Nephron progenitor cell (in vitro differentiated cells): ENCODE measurements at places on chromosomes 1 and 21.

- DNase-seq: no peak
Observed at GRCh38 chr1:53636621-53637171, 102.3 kb downstream of the GLIS1 start.

DNA sequence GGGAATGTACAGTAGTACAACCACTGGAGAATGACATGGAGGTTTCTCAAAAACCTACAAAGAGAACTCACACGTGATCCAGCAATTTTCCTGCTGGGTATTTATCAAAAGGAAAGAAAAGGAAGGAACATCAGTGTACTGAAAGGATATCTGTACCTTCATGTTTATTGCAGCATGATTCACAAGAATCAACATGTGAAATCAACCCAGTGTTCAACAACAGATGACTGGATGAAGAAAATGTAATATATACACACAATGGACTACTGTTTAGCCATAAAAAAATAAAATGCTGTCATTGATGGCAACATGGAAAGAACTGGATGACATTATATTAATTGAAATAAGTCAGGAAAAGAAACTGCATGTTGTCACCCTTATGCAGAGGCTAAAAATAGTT is 19.0 kb upstream of the CYP4A11 start:
- DNase-seq: no peak

DNA sequence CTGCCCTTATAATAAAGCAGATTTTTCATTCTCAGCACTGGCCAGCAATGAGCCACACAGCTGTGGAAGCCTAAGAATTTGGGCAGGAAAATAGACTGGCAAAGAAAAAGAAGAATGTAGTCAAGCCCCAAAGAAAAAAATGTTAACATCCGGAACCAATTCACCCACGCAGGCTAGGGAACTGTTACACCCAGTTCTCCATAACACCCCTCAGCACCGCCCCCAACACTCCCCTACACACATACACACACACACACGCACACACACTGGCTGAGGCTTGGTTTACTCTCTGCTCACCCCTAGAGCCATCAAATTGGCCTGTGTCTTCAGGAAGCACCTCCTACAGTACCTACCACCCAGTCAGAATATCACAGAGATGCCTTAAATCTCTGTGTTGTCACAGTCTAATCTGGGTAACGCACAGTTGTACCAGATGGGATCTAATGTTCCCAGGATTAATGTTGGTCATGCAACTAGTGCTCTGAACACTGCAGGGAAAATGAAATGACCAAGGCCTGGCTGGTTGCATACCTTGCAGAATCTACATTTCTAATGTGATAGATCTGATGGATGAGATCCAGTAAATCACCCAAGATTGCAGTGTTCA is 14.5 kb downstream of the TBX15 start:
- DNase-seq: no peak

- DNase-seq: no peak
Observed at GRCh38 chr1:29047142-29047541, 76.6 kb downstream of the TMEM200B start.

DNA sequence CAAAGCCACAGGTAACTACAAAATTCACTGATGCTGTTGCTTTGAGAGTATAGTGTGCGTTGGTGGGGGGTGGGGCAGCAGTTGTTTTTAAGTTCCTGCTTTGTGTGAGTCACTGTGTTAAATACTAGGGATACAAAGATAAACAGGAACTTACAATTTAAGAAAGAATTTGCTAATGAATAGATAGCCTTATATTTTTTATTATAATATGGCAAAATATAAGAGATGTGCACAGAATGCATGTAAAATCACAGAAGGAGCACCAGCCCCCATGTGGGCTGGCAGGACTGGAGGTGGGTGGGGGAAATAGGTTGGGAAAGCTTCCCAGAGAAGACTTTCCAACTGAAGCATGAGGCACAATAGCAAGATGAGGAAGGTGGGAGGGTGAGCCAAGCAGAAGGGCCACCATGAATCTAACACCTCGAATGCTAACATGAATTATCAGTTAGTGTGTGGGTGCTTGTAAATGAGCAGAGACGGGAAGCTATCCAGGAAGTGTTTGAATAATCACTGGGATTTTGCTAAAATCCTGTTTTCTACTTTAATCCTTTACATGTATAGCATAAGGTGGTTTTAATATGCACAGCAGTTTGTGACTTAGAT is 57.0 kb upstream of the RAVER2 start:
- DNase-seq: no peak

DNA sequence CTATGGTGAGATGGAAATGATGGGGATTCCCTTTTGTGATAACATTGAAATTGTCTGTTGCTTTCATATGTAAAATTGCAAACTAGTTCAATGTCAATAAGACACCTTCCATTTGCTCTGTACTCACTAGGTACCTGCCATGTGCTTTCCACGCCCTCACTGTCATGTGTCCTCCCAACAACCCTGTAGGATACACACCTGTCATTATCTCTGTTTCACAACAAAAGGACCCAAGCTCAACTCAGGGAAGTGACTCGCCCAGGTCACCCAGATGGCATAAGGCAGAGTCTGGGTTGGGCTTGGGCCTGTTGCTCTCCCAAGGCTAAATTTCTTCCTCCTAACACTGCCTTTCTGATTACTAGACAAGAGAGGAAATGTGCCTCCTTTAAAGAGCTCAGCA is 45.3 kb upstream of the MCOLN3 start:
- DNase-seq: no peak

DNA sequence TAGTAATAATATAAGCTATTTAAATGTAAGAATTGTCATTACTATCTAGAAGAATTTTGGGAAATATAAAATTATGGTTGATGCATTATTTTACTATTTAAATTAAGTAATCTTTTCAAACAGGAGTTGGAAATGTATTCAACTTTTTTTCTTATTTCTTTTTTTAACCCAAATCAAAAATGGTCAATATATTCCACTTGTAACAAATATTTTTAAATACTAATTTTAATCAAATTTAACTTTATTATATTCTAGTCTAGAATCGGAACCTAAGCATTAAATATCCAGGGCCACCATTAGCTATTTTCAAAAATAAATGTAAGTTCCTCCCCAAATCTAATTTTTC is 37.2 kb upstream of the S1PR1 start:
- no peak for DNase-seq

DNA sequence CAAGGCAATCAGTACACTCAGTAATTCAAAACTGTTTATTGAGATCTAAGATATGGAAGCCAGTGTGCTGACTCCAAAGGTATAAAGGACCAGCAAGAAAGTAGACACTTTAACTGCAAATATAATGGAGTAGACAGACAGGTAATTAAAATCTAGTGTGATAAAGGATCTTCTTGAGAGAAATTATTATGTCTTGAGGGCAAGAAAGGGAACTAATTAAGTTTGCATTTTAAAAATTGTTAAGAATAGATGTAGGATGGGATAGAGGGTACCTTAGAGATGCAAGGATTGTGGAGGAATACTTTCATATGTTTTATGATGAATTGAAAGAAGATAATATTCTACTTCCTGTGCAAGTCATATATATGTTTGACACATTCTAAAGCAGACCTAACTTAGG is 825.3 kb downstream of the LTN1 start:
- no peak for DNase-seq

DNA sequence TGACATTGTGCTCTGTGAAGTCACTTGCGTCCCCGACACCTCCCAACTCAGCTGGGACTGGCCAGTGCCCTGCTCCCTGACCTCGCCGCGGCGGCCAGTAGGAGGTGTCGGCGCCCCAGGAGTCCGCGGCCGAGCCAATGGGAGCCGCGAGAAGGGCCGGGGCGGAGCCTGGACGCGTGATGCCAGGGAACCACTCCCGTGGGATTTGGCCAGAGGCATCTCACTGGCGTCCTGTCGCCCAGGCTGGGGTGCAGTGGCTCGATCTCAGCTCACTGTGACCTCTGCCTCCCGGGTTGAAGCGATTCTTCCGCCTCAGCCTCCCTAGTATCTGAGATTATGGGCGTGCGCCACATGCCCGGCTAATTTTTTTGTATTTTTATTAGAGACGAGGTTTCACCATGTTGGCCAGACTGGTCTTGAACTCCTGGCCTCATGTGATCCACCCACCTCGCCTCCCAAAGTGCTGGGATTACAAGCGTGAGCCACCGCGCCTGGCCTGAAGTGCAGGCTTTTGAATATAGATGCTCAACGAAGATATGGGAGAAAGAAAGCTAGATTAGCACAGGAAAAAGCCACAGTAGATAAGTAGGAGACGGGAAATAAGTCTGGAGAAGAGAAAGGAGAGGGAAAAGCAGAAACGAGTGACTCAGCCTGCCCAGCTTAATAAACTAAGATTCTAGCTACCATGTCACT is 38.0 kb downstream of the ZBTB8OS start:
- peak; percentile 82 for DNase-seq

DNA sequence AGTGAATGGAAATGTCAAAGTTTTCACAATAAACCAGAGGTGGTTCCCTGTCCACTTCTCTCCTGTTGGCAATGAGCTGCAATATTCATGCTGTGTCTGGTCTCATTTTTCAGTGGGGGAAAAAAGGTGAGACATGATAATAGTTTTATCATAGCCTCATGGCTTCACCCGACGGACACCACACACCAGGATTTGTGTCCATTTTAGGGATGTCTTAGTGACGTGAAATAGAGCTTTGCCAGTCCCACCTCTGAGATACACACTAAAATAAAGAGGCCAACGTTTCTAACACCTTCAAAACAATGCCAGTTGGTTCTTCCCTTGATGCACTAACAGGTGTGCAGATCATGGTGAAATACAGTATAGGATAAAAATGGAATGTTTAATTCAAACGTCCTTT is 91.5 kb upstream of the TLR5 start:
- DNase-seq: no peak

GRCh38 chr1:89556726-89557444 is 32.3 kb downstream of the LRRC8B start:
- DNase-seq: no peak

DNA sequence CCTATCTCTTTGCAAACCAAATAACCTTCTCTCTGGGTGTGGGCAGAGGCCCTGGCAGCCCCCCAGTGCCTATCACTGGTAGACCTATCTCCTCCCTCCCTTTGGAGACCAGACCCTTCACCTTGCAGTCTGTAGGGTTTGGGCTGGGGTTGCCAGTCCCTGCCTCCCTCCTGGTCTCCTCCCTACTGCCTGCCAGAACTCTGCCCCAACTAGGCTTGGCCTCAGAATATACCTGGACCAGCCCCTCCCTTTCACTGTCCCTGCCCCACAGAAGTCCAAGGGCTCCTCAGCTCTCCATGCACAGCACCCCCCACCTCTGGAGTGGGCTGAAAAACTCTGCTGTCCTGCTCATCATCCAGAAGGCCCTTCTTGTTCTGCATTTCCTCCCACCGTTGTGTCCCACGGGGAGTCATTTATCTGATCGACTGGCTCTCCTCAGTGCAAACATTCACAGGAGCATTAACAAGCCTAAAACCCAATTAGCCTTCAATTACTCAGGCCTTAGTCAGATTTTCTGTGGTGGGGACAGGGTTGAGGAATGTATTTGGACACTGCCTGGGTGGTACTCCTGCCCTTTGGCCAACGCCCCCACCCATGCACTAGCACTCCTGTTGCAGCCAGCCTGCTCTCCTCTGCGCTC is 27.7 kb upstream of the DMBX1 start:
- no peak for DNase-seq

GRCh38 chr1:176195547-176195946 is 11.5 kb downstream of the COP1 start:
- DNase-seq: no peak

- DNase-seq: no peak
Observed at GRCh38 chr1:187999973-188000372, 1171.2 kb downstream of the PLA2G4A start.

DNA sequence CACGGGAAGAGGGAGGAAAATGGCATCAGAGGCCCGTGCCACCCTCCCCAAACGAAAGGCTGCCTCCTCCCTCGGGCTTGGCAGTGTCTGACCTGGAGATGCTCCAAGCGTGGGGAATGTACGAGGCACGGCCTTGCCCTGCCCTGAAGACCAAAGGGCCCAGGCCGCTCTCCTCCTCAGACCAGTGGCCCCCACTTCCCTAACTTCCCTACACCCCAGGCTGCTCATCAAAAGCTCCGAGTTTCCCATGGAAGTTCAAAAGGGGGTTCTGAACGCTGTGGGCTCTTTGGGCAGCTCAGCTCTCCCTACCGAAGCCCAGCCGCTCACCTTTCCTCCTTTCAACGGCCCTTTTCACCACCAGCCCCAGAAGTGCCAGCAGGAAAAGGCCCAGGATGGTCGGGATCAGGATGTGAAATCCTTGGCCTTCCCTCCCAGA is 11.8 kb downstream of the FCMR start:
- DNase-seq: no peak

DNA sequence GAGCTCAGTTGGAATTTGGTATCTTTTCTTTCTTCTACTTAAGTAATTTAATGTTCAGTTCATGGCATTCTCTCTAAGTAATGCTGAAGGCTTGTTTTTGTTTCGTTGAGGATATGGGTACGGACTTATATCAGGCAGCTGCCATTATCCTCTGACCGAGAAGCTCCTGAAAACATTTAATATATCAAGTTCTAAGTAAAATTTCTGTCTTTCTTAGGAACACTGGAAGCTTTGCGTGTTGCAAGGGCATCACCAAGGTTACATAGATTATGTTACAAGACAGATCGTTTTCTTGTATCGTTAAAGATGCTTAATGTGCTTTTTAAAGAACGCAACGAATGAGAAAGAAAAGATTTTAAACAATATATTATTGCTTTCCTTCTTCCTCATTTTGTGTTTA is 1.0 kb upstream of the GALNT2 start:
- DNase-seq: no peak

DNA sequence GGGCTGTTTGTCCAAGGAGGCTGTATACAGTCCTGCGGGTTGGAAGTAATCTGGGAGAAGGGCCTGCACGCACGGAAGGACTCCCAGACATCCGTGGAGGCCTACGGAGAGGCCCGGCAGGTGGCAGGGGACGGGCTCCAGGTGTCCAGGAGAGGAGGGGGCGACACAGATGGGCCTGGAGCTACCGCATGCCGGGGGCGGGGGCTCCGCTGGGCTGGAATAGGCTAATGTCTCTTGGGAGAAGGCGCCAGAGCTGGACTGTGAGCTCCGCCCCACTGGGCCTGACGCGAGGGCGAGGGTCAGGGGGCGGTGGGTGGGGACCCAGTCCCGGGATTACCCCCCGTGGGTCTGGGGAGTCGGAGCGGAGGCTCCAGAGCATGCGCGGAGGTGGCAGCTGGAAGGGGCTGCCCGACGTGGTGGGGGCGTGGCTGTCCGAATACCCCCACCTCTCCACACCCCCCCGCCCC is 659 bp downstream of the AGO1 start:
- peak; percentile 77 for DNase-seq

GRCh38 chr1:198157241-198157846 is 546 bp downstream of the NEK7 start:
- DNase-seq: peak; percentile 78
